ENCODE measurements at places on chromosomes 16 and 17.

GRCh38 chr17:82449131-82449882 lies 1.2 kb downstream of the CYBC1 start:
- peak; percentile 74 for DNase-seq

GRCh38 chr17:38534498-38534885 lies 71.3 kb downstream of the SRCIN1 start:
- no peak for DNase-seq

DNA sequence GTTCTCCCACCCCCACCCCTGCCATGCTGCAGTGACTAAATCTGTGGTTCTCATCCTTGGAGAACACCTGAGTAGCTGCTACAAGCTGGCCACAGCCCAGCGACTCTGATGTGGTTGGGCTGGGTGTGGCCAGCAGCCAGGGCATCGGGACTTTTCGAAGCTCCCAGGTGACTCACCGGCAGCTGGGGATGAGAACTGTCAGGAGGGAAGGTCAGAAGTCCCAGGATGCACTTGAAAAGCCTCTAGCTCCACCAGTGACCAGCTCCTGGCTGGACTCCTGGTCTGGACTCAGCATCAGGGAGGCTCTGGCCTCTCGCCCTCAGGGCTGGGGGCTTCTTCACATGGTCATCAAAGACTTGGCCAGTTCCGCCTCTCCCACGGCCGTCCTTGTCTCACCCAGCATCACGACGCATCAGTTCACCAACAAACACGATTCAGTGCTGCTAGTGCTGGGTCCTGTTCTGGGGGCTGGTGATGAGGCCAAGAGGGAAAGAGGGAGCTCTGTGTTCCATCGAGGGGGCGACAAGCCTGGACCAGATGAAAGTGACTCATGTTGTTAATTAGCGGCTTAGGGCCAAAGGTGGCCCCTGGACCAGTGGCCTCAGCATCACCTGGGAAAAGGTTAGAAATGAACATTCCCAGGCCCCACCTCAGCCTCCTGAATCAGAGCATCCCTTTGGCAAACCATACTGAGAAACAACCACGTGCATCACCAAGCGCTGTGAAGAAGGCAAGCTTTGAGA lies 3.9 kb upstream of the C17orf99 start:
- DNase-seq, result no peak

DNA sequence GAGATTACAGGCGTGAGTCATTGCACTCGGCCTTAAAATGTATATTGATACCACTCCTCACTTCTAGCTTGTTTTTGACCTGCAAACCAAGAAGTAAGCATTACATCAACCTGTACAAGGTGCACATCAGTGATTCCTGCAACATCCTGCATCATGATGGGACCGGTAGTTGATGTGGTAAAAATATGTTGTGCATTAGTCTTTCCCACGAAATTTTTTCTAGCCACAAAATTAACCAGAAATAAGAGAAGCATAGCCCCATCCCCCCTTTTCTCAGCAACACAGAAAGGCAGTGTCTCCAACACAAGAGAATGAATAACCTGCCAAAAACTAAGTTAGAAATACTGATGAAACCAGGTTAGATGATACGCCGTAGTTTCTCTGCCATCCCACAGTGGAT lies 21.1 kb upstream of the NSMCE1 start:
- DNase-seq, result no peak

- DNase-seq, result peak; percentile 37
These were observed 2.3 kb upstream of the NT5M start for GRCh38 chr17:17300624-17301568.

GRCh38 chr16:86685076-86685475 lies 106.7 kb downstream of the FOXL1 start:
- DNase-seq, result no peak

DNA sequence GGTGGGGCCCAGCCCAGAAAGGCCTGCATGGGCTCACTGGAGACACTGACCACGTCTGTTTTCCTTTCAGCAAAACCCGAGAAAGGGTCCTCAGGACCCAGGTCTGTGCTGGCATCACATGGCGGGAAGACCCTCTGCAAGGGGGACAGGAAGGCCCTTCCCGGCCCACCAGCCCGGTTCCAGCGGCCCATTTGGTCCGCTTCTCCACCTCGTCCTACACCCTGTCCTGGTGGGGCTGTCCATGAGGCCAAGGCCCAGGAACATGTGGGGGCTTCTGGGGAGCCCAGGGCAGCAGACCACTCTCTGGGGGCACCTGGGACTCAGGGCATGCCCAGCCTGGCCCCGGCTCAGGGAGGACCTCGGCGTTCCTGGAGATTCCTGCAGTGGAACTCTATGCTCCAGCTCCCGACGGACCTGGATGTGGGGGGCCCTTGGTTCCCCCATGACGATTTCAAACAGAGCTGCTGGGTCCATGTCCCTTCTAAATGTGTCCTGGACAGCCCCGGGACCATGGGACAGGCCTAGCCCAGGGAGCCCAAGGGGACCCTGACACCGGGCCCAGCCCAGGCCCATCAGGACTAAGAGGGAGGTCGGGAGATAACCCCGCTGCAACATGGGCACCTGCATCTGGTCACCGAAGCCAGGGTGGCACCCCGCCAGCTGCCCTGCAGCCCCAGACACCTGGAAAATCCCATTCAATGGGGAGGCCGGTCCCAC lies 26.4 kb upstream of the KSR1 start:
- no peak for DNase-seq

GRCh38 chr17:40547079-40547784 lies 18.0 kb downstream of the CCR7 start:
- DNase-seq, result peak; percentile 70

- no peak for DNase-seq
These were observed 1.7 kb downstream of the TXNDC17 start for GRCh38 chr17:6642592-6642991.

- DNase-seq, result no peak
These were observed 119.4 kb downstream of the SOCS1 start for GRCh38 chr16:11136600-11136999.

GRCh38 chr16:81094771-81095251 lies 1.4 kb downstream of the GCSH start:
- no peak for DNase-seq

DNA sequence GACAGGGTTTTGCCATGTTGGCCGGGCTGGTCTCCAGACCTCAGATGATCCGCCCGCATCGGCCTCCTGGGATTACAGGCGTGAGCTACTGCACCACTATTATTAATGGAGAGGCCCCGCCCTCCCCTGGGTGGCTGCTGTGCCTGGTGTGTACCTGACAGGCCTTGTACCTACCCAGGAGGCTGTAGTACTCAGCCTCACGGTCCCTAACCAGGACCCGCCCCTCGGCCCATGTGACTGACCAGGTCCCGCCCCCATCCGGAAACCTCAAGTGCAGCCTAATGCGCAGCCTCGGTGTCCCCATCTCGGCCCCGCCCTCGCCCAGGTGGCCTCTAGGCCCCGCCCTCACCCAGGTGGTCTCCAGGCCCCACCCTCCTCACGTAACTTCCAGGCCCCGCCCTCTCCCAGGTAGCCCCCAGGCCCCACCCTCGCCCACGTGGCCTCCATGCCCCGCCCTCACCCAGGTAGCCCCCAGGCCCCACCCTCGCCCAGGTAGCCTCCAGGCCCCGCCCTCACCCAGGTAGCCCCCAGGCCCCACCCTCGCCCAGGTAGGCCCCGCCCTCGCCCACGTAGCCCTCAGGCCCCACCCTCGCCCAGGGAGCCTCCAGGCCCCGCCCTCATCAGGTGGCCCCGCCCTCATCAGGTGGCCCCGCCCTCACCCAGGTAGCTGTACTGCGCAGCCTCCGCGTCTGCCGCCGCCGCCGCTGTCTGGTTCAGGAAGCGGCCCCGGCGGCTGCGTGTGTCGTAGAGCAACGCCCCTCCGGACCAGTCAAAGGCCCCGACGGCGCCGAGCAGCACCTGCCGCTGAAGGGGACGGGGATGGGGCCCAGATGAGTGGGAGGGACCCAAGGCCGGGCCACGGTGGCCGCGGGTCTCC lies 31.0 kb downstream of the HASPIN start:
- peak; percentile 76 for DNase-seq

- no peak for DNase-seq
These were observed 24.2 kb upstream of the ATP2A3 start for GRCh38 chr17:3988297-3989040.

- DNase-seq, result no peak
These were observed 50.5 kb downstream of the WWP2 start for GRCh38 chr16:69812688-69813014.

- no peak for DNase-seq
These were observed 39.3 kb downstream of the BAIAP2 start for GRCh38 chr17:81073967-81074839.

- no peak for DNase-seq
These were observed 76.2 kb downstream of the CHD9 start for GRCh38 chr16:53131050-53131362.

DNA sequence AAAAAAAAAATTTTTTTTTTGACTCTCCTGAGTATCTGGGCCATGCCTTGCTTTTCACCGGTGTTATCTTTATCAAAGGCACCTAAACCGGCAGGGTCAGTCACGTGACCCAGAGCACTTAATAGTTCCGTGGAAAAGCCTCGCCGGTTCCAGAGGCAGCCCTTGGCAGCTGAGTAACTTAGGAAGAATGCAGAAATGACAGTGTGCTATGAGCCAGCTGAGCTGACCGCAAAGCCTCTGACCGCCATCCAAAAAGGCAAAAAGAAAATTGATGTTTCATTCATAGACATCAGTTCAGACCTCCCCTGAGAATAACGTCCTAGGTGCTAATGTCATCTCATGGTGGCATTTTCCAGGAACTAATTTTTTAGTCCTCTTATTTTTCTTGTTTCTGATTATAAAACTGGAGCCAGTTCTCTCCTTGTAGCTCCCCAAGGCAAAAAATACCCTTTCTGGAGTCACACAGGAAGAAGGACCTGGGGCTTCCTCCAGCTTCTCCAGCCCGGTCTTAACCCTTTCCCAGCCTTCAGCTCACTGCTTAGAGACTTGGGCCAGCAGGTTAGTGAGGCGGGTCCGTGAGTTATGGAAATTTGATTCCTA lies 122.6 kb downstream of the SOCS1 start:
- no peak for DNase-seq

GRCh38 chr16:67176662-67177061 lies 6.3 kb downstream of the NOL3 start:
- DNase-seq, result no peak

Measured in CD4-positive, alpha-beta T cell (primary cell).